ENCODE measurements at places on chromosomes 12 and 14. TPM values are rescaled to one million over a fixed set of nuclear protein-coding genes. Genes with fewer than 3 reads are reported as not detected.

GRCh38 chr14:98868866-98869265 lies 403.1 kb downstream of the BCL11B start:
- no peak for DNase-seq

GRCh38 chr12:13005649-13006048 lies 5.6 kb upstream of the HEBP1 start:
- DNase-seq, result no peak

GRCh38 chr14:91405241-91405721 lies 12.3 kb downstream of the CCDC88C start:
- no peak for DNase-seq

- DNase-seq, result no peak
These were observed 25.4 kb downstream of the SLC35E3 start for GRCh38 chr12:68771223-68771925.

DNA sequence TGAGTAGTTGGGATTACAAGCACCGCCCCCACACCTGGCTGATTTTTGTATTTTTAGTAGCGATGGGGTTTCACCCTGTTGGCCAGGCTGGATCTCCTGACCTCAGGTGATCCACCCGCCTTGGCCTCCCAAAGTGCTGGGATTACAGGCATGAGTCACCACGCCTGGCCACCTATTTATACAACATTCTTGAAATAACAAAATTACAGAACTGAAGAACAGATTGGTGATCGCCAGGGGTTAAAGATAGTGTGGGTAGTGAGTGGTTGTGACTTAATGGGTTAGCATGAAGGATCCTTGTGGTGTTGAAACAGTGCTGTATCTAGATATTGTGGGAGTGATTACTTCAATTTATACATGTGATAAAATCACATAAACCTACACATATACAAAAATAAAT lies 7.4 kb downstream of the GLIPR1L1 start:
- no peak for DNase-seq

DNA sequence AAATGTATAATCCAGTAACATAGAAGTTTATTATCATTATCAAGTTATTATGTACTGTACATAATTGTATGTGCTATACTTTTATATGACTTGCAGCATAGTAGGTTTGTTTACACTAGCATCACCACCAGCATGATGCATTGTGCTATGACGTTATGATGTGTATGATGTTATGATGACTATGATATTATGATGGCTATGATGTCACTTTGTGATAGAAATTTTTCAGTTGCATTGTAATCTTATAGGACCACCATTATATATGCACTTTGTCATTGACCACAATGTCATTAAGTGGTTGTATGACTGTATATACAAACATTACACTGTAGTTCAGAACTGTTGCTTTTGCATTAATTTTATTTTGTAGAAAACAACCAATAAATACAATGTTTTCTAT lies 173.4 kb downstream of the PPFIA2 start:
- DNase-seq, result no peak

DNA sequence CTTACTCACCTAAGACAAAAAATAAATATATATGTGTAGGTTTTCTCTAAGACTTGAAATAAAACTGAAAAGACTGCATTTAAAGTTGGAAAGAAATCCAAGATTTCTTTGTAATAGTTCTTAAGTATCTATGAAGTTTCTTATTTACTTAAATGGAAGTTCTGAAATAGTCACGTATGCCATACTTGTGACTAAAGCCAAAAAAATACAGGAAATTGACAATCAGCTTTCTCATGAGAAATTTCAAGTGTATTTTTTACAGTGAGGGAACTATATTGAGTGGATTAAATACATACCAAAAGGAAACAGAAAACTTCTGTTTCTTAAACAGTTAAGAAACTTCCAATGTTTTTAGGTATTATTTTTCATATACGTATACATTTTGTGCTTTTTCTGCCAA lies 188.1 kb downstream of the DPY19L2 start:
- DNase-seq, result no peak

DNA sequence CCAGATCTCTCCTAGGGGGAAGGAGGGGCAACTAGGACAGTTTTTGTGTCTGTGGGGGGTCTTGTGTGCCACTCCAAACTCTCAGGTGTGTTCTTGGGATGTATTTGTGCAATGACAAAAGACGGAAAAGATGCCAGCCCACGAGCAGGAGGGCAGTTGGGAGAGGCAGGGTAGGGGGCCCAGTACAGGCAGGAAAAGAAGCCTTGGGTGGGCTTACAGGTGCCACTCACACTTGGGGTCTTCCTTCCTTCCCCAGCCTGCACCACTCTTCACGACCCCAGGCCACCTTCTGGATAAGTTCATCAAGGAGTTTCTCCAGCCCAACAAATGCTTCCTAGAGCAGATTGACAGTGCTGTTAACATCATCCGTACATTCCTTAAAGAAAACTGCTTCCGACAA lies 24.4 kb downstream of the OAS2 start:
- no peak for DNase-seq

DNA sequence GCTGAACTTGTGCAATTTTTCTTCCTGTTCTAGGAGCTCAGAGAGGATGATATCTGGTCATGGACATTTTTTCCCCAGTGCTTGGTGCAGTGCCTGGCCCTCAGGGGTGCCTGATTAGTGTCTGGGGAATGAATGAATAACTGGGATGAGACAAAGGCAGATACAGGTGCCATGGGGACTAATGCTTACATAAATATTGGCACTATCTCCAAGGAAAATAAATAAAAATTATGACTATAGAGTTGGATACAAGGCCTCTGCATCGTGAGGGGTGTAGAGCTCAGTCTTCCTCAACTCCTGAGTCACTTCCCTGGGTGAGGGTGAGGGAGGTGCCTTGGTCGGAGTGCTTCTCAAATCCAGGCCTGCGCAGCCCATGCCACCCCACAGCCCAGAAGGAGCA lies 188.6 kb downstream of the KCNA5 start:
- no peak for DNase-seq

DNA sequence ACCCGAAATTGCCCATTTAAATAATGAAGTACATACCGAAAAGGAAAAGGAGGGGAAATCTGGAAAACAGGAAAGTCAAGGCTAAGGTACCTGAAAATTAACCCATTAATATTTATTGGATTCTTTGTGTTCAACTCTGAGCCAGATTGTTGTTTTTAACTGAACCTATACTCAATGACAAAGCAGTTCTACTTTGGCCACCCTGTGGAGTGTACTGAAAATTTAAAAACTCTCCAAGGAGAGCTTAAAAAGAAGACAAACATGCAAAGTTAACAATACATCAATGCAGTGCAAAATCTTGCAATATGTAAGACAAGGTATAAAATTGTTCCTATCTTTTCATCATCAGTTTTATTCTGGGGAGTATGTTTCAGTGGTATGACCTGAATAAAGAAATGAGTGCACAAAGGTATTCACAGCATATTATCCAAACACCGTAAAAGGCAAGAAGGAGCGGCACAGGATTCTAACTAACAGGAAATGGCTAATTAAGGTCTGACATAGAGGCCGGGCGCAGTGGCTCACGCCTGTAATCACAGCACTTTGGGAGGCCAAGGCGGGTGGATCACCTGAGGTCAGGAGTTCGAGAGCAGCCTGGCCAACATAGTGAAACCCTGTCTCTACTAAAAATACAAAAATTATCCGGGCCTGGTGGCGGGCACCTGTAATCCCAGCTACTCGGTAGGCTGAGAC lies 1.7 kb downstream of the USP44 start:
- no peak for DNase-seq

GRCh38 chr14:62952226-62952625 lies 93.0 kb downstream of the KCNH5 start:
- no peak for DNase-seq

- DNase-seq, result no peak
These were observed 45.5 kb downstream of the IL31 start for GRCh38 chr12:122128481-122128880.

DNA sequence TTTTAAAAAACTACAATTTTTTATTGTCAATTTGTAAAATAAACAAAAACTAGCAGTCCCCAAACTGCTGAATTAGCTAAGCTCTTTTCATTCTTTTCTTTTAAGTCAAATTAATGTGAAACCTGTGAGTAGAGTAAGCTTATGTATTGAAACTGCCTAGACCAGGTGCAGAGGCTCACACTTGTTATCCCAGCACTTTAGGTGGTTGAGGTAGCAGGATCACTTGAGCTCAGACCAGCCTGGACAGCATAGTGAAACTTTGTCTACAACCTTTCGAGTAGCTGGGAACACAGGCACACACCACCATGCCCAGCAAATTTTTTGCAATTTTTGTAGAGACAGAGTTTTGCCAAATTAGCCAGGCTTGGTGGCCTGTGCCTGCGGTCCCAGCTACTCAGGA lies 26.4 kb downstream of the SCFD1 start:
- no peak for DNase-seq

DNA sequence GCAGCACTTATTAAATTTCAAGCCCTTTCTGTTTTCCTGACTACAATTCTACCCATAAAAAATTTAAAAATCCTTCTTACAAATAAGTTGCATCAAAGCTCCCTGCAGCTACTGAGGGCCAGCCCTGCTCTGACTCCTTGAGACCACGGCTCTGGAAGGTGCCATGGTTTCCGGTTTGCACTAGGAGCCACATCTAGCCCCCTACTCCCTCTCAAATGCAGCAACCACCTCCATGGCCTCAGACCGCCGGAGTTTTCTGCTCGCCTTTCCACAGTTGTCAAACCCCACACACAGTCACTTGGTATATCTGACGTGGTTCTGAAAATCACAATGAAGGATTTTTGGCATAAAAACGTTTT lies 30.1 kb downstream of the P2RX4 start:
- DNase-seq, result no peak

- no peak for DNase-seq
These were observed 447 bp upstream of the NUBPL start for GRCh38 chr14:31560759-31561154.

- no peak for DNase-seq
These were observed 330.9 kb downstream of the TMEM121 start for GRCh38 chr14:105857220-105857825.

Gene FGD4
- 55.5 TPM for total RNA-seq

Gene FANCM
- 6.4 TPM for total RNA-seq

Gene TAS2R19
- total RNA-seq, result 4.6 TPM

Gene MYH7
- total RNA-seq, result 0.06 TPM

Gene CRACR2A
- 6.1 TPM for total RNA-seq

Gene CMA1
- 2.1 TPM for total RNA-seq

Gene PIWIL1
- total RNA-seq, result 0.31 TPM

Gene AMN
- total RNA-seq, result 58.0 TPM

Gene TRPV4
- total RNA-seq, result 6.0 TPM

Gene CIDEB
- total RNA-seq, result 22.4 TPM

Gene RECQL
- total RNA-seq, result 37.5 TPM

Gene C12orf76
- 14.6 TPM for total RNA-seq
